Stimulated activated CD4-positive, alpha-beta T cell treated with anti-CD3 and anti-CD28 coated beads, Interleukin-1b, Interleukin-23, amount 100 ng/mL, for 48 hours (primary cell): ENCODE measurements at places on chromosomes 4 and X.

DNA sequence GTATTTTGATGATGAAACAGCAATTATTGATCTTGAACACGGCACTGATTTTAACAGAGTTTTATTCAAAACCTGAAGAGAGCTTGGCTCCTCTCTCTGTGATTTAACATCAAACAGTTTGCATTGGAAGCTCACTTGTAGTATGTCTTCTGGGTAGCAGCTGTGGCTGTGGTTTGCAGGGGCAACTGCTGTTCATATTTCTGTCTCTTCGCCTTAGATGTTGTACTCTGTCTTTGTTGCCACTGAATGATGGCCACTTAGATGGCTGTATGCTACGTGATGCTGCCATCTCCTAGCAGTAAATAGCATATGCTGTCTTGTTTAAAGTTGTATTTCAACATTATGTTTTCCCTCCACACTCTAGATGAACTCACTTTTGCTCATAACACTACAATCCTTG, 1743.0 kb upstream of the TENM3 start:
- DNase-seq = no peak

- DNase-seq = no peak
These were observed 137.8 kb downstream of the GUCY2F start for GRCh38 chrX:109344101-109344500.

GRCh38 chr4:40192114-40193015, 4.5 kb upstream of the RHOH start:
- DNase-seq = no peak

- DNase-seq = no peak
These were observed 836 bp upstream of the PSAPL1 start for GRCh38 chr4:7435471-7436061.

- DNase-seq = no peak
These were observed 147.2 kb upstream of the DKK2 start for GRCh38 chr4:107183155-107183774.

DNA sequence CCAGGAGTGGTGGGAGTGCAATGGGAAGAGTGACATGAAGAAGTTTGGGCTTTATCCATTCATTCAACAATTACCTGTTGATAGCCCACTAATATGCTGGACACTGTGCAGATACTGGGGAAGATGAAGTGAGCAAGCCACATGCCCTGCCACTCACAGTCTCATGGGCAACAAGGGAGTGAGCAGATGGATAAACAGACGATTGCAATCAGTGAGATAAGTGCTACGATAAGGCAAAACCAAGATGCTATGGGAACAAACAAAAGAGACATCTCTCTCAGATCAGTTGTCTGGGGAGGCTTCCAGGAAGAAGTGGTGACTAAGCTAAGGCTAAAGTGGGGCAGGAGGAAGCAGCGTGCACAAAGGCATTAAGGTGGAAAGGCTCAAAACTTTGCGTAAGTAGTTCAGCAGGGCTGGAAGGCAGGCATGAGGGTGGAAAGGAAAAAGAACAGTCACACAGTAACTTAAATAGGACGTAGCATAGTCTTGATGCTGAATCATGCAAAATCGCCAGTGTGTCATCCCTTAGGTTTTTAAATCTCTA, 31.7 kb downstream of the GAB3 start:
- DNase-seq = peak; percentile 53

- no peak for DNase-seq
These were observed 50.3 kb downstream of the LRBA start for GRCh38 chr4:150964754-150965153.

GRCh38 chrX:150410513-150410912, 47.4 kb downstream of the MAMLD1 start:
- DNase-seq = no peak

- DNase-seq = no peak
These were observed 30.7 kb upstream of the KLHL8 start for GRCh38 chr4:87251106-87251505.

DNA sequence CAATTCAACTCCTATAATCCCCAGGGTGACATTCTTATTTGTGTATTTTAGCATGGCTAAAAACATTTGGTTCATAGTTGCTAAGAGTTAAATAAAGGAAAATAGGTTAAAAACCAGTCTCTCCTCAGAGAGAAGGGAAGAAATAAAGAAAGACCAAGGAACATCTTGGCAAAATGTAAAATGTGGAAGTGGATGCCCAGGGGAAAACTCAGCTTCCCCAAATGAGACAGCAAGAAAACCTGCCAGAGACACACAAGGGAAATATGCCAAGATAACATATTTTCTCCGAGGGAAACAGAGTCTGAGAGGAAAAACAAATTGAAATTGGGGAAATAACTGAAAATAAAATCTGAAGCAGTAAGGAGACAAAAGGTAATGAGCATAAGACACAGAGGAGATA, 1569.3 kb downstream of the PCDH18 start:
- DNase-seq = no peak

GRCh38 chr4:85681921-85682320, 207.0 kb downstream of the ARHGAP24 start:
- DNase-seq = no peak

- DNase-seq = no peak
These were observed 55.1 kb downstream of the DMD start for GRCh38 chrX:33156152-33156726.

DNA sequence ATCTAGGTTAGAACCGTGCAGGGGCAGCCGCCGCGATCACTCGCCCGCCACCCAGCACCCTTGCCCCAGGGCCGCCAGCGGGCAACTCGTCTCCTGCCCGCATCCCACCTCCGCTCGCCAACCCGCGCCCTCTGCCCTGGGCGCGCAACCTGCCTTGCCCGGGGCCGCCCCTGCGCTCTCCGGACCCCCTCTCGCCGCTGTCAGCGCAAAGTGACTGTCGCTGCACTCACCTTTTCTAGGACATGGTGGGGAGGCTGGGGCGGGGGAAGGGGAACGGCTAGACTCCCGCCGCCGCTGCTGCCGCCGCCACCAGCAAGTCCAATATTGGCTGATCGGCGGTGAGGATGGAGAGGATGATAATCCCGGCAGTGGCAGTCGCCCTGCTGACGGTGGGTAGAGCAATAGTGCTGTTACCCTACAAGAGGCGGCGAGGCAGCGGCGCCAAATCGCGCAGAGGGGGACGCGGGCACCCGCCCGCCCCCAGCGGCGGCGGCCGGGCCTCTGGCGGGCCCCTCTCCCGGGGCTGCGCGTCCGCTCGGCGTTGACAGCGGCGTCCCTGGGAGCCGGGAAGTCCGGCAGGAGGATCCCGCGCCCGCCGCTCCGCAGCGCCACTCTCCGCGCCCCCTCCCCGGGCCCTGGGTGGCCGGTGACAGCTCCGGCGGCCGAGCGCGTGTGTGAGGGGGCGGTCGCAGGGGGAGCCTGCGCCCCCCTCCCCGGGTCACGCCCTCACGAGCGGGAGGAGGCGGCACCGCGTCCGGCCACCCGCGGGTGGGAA, 2.3 kb upstream of the NR3C2 start:
- peak; percentile 17 for DNase-seq

- no peak for DNase-seq
These were observed 25.1 kb upstream of the JAKMIP1 start for GRCh38 chr4:6225469-6225868.

DNA sequence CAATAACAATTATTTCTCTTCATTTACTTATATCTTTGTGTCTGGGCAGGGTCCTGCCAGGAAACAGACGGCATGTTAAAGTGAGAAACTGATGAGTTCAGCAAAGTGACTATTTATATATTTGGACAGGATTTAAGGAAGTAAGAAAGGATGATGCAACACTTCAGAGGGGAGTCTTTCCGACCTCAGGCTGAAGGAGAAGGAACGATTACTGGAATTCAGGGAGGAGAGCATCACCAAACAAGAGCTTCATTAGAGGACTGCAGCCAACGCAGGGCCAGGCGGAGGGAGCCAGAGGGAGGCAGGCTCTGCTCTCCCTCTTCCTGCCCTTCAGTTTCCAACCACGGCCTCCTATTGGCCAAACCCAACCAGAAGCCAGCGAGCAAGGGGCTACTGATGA, 1.5 kb upstream of the TLR7 start:
- DNase-seq = no peak

DNA sequence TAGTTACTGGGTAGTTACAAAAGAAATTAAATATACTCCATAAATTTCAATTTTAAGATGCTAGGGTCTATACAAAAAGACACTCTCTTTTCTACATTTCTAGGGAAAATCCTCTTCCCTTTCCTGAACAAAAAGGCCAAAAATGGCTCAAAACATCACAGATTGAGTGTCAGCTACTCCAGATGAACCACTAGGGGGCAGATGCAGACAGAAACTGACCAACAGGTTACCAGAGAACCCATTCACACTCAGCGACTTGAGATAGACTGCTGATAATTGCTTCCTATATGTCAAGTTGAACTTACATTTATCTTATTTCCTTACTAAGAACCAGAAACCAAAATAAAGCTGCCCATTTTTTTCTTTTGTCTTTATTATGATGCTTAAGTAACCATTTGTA, 83.4 kb upstream of the MID1IP1 start:
- DNase-seq = no peak

- DNase-seq = no peak
These were observed 11.1 kb upstream of the LRAT start for GRCh38 chr4:154732669-154733068.

DNA sequence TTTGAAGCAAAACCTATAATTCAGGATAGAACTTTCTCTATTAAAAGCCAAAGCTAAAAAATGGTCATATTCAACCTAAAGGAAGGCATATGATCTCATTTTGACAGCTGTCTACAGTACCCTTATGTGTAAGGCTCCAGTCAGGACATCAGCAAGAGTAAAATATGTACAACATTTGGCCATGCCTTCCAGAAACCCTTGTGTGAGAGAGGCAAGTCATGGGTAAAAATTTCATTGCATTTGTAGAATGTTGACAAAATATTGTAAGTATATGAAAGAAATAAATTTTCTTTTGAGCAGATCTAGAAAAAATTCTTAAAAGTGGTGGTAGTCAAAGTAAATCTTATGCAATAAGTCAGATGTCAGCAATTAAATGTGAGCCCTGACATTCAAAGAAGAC, 132.3 kb downstream of the SLC39A8 start:
- no peak for DNase-seq

- no peak for DNase-seq
These were observed 48.6 kb downstream of the DCLK2 start for GRCh38 chr4:150126864-150127203.

DNA sequence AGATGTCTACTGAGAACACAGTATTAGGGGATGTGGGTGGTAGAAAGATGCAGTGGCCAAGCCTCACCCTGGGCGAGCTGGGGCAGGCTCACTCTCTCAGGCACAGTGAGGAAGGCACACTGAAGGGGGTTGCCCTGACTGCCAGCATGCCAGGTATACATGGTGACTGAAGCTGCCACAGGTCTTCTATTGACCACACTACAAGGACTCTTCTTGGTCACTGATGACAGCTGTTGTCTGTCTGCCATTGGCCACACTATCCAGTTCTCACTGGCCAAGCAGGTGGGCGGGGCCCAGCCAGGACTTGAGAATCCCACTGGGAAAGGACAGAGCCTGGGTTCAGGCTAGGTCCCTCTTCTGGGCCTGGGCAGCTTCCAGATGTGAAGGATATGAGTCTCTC, 39.7 kb upstream of the TBC1D14 start:
- DNase-seq = no peak

DNA sequence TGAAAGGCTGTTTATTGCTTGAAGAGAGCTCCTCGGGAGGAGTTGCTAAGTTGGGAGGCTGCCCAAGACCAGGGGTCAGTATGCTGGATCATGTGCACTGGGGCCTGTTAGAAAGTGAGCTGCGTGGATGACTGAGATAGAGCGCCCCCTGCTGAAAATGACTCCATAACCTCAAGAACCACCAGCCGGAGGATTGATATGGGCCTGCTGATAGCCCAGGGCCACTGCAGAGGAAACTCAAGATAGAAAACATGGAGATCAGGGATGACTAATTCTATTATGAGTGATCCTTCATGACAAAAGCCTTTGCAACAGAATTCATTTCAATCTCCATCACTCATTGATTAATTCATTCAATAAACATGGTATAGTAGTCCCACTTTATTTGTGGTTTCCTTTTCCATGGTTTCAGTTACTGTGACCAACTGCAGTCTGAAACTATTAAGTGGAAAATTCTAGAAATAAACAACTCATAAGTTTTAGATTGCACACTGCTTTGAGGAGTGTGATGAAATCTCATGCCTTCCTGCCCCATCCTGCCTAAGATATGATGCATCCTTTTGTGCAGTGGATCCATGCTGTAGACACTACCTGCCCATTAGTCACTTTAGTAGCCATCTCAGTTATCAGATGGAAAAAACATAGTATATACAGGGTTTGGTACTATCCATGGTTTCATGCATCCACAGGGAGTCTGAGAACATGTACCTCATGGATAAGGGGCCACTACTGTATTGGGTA, 126.7 kb upstream of the MBNL3 start:
- peak; percentile 44 for DNase-seq

DNA sequence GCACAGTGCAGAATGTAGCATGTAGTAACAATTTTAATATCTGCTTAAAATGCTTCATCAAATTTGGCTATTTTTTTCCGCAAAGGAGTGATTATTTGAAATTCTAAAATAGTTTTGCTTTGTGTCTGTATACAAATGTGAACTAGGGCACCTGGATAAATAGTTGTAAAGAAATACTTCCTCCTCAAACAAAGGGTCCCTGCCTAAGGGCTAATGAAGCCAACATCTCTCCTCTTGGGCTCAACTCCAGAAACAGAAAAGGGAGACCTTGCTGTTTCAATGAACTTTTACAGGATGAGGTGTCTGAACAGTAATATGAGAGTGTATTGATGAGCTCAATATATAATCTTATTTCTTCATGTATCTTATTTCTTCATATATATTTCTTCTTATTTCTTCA, 30.8 kb upstream of the SCOC start:
- DNase-seq = no peak

GRCh38 chrX:23742697-23743622, at the start of gene ACOT9:
ACOT9 (minus strand) TSS chrX:23743276; CDS start chrX:23743144, 132 bp downstream.
- peak; percentile 77 for DNase-seq

DNA sequence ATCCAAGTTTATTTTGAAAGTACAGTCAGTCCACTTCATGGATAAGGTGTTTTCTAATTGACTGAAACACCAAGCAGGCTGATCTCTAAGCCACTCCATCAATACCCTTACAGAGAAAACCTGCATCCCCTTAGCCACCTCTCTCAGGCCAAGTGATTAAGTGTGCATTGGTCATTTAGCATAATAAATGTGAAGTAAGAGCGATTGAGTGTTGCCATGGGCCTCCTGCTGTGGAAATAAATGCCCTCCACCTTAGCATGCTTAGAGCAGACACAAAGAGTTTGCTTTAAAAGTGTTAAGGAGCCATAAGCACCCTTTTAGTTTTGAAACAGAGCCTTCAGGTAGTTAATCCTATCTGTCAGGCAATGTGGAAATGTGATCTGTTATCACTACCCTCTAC, 386.5 kb downstream of the GPAT3 start:
- DNase-seq = no peak

GRCh38 chr4:186570193-186570996, 15.0 kb upstream of the MTNR1A start:
- no peak for DNase-seq

DNA sequence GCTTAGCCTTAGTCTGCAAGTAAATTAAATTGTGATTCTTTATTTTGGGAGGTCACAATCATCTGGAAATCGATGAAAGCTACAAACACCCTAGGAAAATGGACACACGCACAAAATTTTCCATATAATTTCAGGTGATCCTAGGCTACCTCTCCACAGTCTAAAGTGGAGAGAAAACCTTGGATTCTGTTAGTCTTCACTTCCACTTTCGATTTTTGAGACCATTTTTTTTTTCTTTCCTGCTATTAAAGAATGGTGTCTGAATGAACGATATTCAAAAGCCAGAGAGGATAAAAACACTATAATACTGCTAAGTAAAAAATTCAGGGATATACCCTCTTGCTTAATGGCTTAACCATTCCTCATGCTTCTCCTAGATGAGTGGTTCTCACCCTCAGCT, 1.7 kb downstream of the FBXL5 start:
- no peak for DNase-seq

GRCh38 chr4:86558797-86559196, 35.3 kb upstream of the PTPN13 start:
- no peak for DNase-seq
